A549 (cell line): ENCODE measurements at places on chromosomes 11 and 22.
A peak's percentile ranks its signal among the peaks of the same experiment; 100 is the strongest.

GRCh38 chr11:60859616-60860250 lies 4.0 kb upstream of the PTGDR2 start:
- DNase-seq: no peak

DNA sequence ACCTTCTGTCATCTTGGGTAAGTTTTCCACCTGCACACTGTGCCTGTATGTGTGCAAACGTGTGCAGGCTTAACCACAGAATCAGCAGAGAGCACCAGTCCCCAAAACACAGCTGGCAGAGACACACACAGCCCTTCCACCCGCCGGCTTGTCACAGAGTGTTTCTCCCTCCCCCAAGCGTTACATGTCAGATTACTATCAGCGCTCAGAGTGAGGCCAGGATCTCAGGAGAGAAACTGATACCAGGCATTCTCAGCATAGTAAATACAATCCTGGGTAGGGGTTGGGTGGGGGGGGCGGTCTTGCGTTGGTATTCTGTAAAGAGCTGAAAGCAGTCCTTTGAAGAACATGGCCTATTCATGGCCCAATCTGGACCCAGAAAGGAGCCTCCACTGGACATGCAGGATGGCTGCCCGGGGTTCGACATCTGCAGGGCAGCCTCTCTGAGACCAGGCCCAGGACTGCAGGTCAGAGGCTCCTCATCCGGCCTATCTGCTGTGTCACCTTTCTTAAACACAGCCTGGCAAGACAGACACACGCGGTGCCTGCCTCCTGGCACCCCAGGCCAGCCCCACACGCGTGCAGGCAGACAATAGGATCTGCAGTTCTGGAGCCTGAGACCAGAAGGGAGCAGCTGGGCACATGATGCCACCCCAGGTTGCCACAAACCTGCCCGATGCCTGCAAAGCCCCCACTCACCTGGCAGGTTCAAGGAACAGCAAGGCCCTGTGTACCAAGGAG lies 1.7 kb downstream of the OSBPL5 start:
- no peak for DNase-seq

- DNase-seq: peak; percentile 47
These were observed 55.0 kb upstream of the USP47 start for GRCh38 chr11:11786771-11787170.

DNA sequence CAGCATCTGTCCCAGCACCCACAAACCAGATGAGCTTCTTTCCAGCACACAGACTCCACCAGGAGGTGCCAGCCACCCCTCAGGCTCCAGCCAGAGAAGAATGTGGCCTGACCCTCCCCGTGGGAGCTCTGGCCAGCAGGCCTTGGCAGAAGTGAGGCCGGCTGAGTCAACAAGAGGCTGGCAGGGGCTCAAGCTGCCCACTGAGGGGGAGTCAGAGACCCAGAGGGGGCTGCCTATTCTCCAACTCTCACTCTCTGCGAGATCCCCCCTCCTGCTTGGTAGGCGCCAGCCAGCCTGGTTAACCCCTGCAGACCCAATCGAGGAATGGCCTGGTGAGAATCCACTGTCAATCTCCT lies 10.6 kb upstream of the CDC42EP1 start:
- DNase-seq: no peak

DNA sequence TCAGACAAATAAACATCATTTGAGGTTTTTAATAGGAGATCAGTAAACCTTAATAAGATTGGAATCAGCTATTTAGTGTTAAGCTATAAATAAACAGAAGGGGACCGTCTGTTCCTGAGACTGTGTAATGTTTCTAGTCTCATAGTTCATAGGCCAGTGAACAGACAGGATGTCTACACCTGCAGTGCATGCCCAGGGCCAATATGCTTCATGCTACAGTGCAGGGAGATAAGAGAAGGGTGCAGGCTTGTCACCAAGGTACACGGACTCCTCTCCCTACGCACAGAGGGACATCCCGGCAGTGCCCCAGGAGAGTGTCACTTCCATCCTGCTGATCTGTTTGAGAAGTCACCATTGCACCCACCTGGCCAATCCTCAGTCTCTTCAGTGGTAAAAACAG lies 148.6 kb downstream of the OPCML start:
- no peak for DNase-seq

GRCh38 chr11:3609416-3610265 lies 32.2 kb downstream of the ART5 start:
- peak; percentile 47 for DNase-seq

DNA sequence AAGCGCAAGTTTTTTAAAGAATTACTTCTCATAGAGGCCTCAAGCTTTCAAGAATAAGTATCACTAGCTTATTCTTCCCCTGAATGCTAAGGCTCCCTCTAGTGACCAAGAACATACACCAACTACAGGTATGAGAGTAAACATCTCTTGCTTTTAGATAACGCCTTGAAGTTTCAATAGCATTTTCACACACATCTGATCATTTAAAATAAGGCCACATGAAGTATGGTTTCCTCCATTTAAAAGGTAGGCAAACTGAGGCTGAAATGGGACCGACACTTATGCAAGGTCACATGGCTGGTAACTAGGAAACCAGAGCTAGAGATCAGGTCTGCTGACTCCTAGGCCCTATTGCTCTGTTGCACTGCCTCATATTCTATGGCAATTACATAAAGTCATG lies 66.5 kb downstream of the CCDC34 start:
- peak; percentile 36 for DNase-seq

DNA sequence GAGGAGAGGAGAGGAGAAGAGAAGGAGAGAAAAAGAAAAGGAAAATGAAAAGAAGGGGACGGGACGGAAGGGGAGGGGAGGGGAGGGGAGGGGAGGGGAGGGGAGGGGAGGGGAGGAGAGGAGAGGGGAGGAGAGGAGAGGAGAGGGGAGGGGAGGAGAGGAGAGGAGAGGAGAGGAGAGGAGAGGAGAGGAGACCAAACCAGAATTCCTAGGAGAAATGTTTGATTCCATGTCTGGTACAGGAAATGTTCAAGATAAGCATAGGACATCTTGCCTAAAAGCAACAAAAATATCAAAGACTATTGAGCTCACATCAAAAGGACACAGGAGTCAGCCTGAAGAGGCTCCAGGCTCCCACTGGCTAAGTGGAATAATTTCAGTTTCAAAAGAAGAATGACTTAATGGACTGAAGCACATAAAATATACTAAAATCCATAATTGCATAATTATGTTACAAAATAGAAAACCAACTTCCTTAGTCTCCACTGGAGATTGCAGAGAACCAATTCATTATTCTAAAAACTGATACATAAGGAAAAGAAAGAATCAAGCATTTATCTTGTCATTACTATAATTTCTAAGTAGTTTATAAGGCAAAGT lies 101.1 kb upstream of the APOA1 start:
- no peak for DNase-seq

DNA sequence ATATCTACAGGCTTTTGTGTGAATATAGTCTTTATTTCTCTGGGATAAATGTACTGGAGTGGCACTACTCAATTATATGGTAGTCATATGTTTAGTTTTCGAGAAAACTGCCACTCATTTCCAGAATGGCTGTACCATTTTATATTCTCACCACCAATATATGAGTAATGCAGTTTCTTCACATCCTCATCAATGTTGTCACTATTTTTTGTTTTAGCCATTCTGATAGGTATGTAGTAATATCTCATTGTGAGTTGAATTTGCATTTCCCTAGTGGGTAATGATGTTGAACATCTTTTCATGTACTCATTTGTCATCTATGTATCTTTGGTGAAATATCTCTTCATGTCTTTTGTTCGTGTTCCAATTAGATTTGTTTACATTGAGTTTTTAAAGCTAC lies 18.0 kb downstream of the ACRV1 start:
- DNase-seq: no peak

- DNase-seq: no peak
These were observed 987.6 kb downstream of the NTM start for GRCh38 chr11:132357811-132358572.

GRCh38 chr11:67996622-67997474 lies 7.0 kb downstream of the UNC93B1 start:
- DNase-seq: peak; percentile 92

- DNase-seq: no peak
These were observed 183.9 kb downstream of the CEP164 start for GRCh38 chr11:117511483-117511930.

DNA sequence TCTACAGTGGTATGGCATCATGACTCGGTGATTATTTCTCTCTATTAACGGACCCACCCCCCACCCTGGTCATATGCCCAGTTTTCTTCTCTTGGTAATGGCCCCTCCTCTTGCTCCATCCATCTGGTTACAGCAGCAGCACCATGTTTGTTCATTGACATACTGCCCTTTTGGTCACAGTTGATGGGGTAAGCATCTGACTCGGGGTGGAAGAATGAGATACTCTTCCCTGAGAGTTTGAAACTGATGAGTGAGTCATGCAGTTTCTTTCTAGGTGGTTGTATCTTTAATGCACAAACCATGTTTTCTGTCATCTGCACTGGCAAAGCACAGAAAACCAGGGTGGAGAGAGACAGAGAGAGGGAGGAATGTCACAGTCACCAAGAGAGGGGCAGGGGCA lies 126.0 kb downstream of the SYN3 start:
- DNase-seq: no peak

GRCh38 chr22:41722496-41722895 lies 23.2 kb downstream of the MEI1 start:
- no peak for DNase-seq

GRCh38 chr22:49994361-49995040 lies 18.1 kb downstream of the IL17REL start:
- DNase-seq: no peak

DNA sequence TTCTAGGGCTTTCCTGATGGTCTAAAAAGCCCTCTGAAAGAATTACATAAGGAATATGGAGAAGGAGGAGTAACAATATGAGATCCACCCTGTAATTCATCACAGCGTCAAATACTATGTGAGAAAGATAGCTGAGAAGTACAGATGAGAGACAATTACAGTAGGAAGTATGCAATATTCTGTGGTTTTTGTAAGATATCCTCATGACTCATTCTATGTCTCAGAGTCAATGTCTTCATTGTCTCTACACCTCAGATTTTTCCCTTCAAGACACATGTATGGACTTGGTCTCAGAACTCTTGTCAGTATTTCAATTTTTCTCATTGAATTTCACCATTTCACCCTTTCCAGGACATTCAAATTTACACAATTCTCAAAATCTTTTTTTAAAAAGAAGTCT lies 343.3 kb upstream of the CTSC start:
- no peak for DNase-seq

- DNase-seq: peak; percentile 41
These were observed 215.0 kb upstream of the CTSC start for GRCh38 chr11:88552379-88553062.

DNA sequence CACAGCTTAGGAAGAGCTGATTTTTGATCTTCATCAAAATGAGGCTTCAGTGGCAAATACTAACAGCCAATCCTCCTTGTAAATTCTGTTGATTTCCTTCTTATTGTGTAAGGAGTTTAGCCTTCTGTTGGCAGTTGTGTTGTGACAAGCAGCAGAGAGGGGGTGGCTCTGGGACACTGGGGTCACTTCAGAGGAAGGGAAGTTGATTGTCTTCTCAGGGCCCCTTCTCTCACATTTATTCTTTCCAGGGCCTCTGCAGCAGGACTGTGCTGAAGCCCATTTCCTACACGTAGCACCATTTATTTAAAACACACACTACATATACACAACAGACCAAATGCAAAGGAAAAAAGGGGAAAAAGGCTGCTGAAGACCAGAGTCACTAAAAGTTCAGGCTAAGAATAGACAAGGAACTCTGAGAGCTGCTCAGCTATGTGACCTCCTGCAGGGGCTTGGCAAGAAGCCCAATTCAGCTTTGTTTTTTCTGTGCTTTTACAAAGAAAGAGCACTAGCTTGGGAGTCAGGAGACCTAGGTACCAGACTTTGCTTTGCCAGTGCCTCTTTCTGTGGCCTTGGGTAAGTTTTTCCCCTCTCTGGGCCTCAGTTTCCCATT lies 28.3 kb upstream of the UPB1 start:
- no peak for DNase-seq

DNA sequence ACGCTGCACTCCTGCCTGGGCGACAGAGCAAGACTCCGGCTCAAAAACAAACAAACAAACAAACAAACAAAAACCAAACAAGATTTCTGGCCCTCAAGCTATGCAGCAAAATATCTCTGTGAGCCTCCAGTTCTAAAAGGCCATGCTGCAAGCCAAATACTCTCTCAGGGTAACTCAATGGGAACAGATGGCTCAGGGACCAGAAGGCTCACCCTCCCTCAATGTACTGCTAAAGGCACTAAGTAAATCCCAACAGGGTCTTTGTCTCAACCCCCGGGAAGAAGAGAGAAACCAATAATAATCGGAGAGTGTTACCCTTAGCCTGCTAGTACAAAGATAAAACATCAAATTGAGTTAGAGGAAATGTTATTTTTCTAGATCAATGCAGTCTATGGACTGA lies 119.7 kb upstream of the ZC3H12C start:
- no peak for DNase-seq

DNA sequence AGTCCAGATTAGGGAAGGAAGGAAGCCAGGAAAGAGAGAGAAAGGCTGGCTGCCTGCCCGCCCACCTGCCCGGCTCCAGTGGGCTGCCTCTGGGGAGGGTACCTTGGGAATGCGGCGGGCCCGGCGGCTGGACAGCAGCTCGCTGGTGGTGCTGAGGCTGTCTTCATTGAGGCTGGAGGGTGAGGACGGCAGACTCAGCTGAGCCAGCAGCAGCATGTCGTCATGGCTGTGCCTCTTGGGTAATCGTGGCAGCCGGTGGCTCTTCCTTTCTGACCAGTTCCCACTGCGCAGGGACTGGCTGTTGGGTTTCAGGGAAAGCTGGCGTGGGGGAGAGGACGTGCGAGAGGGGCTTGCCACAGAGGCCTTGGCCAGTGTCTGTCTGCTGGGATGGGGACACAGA lies 32.9 kb downstream of the RPL27A start:
- no peak for DNase-seq

- DNase-seq: no peak
These were observed 2.9 kb downstream of the DAGLA start for GRCh38 chr11:61682906-61683675.

DNA sequence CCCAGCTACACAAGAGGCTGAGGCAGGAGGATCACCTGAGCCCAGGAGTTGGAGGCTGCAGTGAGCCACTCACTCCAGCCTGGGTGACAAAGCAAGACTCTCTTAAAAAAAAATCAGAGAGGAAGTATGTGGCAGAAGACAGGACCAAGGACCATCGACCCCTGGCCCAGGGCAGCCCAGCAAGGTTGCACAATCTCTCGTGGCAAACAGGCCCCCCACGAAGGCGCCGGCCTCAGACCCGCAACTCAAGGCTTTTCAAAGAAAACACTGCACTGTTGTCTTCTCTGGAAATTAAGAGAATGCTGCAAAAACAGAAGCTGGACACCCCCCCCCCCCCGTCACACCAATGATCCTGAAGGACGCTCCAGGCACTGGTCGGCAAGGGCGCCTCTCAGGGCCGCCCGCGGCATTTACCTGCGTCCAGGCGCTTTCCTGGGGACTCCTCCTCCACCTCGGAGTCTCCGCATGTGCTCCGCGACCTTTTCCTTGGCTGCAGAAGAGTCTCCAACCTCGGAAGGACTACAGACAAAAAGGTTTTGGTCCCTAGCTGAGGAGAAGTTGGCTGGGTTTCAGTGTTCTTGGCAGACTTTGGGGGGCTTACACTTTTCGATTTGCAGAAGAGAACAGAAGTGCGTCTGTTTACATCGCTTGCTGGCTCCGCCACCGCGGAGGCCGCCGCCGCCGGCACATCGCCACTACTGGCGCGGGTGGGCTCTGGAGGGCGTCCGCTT lies 40.5 kb downstream of the BRD1 start:
- no peak for DNase-seq
